ENCODE measurements at places on chromosomes 7 and 10.
A peak's percentile ranks its signal among the peaks of the same experiment; 100 is the strongest.

DNA sequence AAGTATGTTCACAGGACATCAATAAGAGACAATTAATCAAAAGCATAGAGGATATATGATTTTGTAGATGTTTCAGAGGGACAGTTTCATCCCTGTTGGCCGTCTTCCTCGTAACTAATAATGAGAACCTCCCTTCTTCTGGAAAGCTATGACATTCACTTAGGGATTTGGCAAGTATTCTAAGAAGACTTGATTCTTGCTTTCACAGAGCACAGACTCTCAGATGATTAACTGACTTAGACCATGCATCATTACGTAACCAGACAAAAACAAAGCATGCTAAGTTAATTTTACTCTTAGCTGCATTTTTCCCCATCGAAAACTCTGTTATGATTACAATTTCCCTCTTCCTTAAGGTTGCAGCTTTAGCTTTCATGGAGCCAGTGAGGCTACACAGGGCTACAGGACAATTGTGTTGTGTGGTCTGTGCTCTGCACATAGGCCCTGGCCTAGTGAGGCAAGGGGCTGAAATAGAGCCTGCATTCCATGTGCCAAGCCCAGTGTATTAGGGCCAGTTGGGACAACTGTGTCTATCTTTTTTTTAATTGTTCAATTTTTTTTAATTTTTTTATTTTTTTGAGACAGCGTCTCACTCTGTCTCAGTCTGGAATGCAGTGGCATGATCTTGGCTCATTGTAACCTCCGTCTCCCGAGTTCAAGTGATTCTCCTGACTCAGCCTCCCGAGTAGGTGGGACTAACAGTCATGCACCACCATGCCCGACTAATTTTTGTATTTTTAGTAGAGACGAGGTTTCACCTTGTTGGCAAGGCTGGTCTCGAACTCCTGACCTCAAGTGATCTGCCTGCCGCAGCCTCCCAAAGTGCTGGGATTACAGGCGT is 105.3 kb downstream of the PLXDC2 start:
- peak; percentile 71 for DNase-seq

GRCh38 chr7:115042596-115042995 is 120.7 kb downstream of the MDFIC start:
- DNase-seq = no peak

- DNase-seq = no peak
Measured at GRCh38 chr7:83452256-83452655, 196.7 kb downstream of the SEMA3E start.

DNA sequence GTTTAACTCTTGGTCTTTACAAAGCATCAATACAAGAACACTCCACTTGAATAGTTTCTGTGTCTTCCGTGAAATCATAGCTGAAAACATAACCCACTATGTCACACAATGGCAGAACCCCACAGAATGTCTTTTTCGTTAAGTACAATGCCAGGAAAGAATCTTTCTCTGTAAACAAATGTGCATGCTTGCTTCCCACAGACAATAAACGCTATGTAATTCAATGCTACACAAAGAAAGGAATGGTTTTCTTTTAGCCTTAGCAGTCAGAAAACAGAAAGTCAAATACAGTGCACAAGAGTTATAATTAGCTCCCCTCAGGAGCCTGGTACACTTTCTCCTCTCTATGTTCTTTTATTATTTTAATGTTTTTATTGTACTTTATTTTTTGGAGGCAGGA is 186.1 kb downstream of the SRPK2 start:
- no peak for DNase-seq

GRCh38 chr10:25493122-25493893 is 318.5 kb downstream of the GPR158 start:
- DNase-seq = peak; percentile 76

GRCh38 chr7:85286446-85286845 is 99.6 kb upstream of the SEMA3D start:
- no peak for DNase-seq

- peak; percentile 71 for DNase-seq
Measured at GRCh38 chr10:95346715-95347401, 56.1 kb upstream of the PDLIM1 start.

DNA sequence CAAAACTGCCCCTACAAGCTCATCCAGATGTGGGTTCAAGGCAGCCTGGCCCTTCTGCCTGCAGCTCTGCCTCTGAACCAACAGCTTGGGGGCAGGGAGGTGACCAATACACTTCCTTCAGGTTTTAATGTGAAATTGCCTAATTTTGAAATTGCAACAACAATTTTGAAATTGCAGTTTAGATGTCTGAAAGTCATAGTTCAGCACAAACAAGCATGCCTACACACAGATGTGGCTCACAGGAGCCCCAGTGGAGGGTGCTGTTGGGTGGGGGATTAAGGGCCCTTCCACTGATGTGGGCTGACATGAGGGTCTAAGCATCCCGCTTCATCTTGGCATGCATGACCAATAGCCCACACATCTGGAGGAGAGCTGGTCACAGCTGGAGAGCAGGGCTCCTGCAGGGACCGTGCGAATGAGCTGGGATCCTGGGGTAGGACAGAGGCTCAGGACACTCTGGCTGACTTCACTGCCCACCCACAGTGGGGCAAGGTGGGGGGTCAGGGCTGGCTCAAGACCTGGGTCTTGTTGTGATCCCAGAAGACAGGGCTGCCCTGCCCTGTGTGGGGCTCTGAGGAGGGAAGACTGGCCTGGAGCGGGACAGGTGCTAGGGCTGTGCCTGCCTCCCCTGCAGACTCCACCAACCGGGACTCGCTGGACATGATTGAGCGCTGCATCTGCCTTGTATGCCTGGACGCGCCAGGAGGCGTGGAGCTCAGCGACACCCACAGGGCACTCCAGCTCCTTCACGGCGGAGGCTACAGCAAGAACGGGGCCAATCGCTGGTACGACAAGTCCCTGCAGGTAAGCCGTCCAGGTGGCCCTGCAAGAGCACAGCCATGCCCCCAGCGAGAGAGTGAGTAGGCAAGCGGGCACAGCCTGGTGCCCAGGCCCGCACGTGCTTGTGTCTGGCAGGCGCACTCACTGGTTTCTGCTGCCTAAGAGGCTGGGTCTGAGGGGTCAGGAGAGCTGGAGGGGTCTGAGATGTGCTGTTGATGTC is 32.3 kb downstream of the CHAT start:
- no peak for DNase-seq

DNA sequence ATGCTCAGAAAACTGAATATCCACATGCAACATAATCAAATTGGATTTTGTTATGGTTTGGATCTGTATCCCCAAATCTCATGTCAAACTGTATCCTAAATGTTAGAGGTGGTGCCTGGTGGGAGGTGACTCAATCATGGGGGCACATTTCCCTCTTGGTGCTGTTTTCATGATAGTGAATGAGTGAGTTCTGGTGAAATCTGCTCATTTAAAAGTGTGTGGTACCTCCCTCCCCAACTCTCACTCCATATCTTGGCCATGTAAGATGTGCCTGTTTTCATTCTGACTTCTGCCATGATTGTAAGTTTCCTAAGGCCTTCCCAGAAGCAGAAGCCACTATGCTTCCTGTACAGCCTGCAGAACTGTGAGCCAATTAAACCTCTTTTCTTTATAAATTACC is 239.6 kb upstream of the KLF14 start:
- DNase-seq = no peak

- DNase-seq = no peak
Measured at GRCh38 chr7:124943472-124943871, 13.8 kb upstream of the POT1 start.

GRCh38 chr7:130655286-130655685 is 13.3 kb downstream of the COPG2 start:
- no peak for DNase-seq
